ENCODE measurements at places on chromosomes 16 and 17. TPM values are rescaled to one million over a fixed set of nuclear protein-coding genes. Genes with fewer than 3 reads are reported as not detected.

The HEXIM2 gene
- 9.8 TPM for total RNA-seq

The FOXF1 gene
- 60.4 TPM for total RNA-seq

The CYB5B gene
- 184 TPM for total RNA-seq

The ABCC11 gene
- total RNA-seq: under 0.01 TPM

The IGFBP4 gene
- 258 TPM for total RNA-seq

The CCDC137 gene
- total RNA-seq: 8.5 TPM

The CAMTA2 gene
- total RNA-seq: 19.3 TPM

All from placental pericyte (primary cell).